HCT116 (cell line): ENCODE measurements at places on chromosomes 5 and 9. TPM values are rescaled to one million over a fixed set of nuclear protein-coding genes. Genes with fewer than 3 reads are reported as not detected.

DNA sequence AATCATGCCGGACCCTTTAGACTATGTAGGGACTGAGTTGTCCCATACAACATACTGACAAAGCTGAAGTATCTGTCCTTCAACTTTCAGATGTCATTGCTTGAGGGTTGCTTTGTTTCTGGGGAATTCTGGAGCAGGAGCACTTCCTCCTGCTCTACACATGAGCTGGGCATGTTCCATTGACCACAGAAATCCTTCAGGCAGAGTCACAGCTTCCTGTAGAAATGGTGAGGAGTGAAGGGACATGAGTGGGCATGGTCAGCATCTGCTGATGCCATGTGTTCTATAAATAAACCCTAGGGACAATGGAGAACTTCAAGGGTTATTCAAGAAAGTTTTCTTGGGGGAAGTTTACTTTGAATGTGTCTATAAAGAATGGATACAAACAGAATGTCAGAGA lies 296.6 kb upstream of the FBXL7 start:
- no peak for DNase-seq

- no peak for DNase-seq
Measured at GRCh38 chr5:155620821-155621410, 607.4 kb downstream of the KIF4B start.

DNA sequence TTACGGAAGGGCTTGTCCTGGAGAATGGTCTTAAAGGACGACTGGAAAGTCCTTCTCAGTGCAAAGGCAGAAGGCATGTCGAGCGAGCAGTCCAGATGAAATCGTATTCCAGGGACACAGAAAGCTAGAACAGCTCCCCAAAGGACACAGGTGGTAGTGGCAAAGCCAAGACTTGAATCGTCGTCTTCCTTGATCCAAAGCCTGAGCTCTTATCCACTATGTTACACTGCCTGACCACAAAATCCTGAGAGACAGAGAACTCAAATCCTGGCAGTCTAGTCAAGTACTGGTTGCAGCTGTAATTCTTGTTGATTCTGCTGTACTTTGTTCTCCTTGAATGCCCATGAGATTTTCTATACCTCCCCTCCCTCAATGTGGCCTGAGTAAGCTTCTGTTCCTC lies 198.7 kb downstream of the TARS1 start:
- no peak for DNase-seq

The LCN15 gene
- total RNA-seq: 0.76 TPM

DNA sequence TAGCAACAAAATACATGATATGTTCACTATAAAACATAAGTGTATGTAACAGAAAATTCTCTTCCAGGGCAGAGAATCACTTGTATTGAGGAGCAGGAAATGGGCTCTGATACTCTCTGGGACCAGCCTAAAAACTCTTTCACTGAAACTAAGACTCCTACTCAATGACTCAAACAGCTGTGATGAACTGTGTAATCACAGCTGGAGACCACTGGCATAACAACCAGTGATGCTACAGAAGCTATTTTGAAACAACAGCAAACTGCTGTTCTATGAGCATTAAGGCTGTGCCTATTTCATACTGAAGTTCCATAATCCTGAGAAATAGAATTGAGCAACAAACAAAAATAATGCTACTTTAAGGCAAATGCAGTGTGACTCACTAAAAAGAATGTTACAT lies 594.0 kb downstream of the HINT1 start:
- no peak for DNase-seq

- no peak for DNase-seq
Measured at GRCh38 chr5:134063188-134063820, 51.2 kb upstream of the TCF7 start.

DNA sequence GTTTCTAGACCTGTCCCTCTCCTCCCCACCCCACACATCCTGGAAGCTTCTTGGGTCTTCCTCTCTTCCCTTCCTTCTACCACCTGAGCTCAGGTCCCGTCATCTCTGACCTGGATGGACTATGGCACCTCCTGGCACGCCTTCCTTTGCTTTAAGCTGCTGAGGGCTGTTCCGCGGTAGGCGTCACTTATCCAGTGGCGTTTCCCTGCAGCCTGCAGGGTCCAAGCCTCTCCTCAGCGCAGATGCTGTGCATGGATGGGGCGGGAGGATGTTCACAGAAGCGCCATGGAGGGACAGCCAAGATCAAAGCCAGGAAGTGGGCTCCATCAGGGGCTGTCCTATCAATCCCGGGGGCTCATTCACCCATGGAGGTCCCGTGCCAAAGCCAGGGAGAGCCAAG lies 23.8 kb upstream of the CNOT6 start:
- no peak for DNase-seq

- no peak for DNase-seq
Measured at GRCh38 chr9:100549048-100549447, 28.8 kb upstream of the CAVIN4 start.
